AG09309 (cell line): ENCODE measurements at places on chromosomes 4 and X.

- no peak for DNase-seq
Observed at GRCh38 chr4:182895791-182896292, 21.3 kb downstream of the DCTD start.

DNA sequence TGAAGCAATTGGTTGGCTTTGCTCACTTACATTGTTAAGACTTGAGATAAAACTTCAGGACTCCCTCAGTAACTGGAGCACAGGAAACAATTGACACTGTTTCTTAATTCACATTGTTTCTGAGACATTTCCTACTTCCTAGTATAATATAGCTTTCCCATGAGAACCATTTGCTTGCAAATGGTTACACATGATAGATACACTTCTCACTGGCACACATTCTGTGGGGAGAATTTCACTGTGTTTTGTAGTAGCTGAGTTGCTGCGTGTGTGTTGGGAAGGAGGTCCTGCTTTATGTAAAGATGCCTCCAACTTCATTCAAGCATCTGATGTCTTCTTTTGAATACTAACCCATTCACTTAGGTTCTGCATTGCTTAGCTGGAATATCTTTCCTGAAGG lies 85.3 kb upstream of the SLC4A4 start:
- DNase-seq = no peak

- no peak for DNase-seq
Observed at GRCh38 chrX:11100281-11101035, 10.7 kb upstream of the HCCS start.

- no peak for DNase-seq
Observed at GRCh38 chr4:133596459-133596858, 447.4 kb downstream of the PCDH10 start.

- DNase-seq = no peak
Observed at GRCh38 chrX:102995316-102995715, 58.2 kb downstream of the RAB40AL start.

- DNase-seq = no peak
Observed at GRCh38 chrX:120000490-120001246, 57.1 kb upstream of the NKAP start.

GRCh38 chr4:105182211-105182610 lies 35.5 kb downstream of the TET2 start:
- DNase-seq = no peak

- no peak for DNase-seq
Observed at GRCh38 chrX:40513012-40513411, 67.8 kb upstream of the ATP6AP2 start.

- no peak for DNase-seq
Observed at GRCh38 chr4:163592212-163592611, 97.7 kb downstream of the TMA16 start.

DNA sequence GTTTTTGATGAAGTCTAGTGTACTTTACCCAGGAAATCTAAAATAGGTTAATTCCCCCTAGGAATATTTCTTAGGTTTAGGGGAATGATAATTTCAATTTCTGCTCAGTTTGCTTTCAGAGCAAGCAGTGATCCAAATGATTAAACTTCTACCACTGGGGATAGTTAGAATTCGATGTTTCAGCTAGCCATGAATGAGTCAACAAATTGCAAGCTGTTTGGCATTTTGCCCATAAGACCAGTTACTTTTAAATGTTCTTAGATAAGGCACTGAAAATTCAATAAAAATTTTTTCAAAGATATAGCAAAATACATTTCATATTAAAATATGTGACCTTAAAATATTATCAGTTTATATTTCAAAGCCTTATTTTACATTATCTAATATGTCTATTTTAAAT lies 993.6 kb downstream of the ARAP2 start:
- no peak for DNase-seq

GRCh38 chr4:155017426-155017825 lies 191.0 kb upstream of the NPY2R start:
- DNase-seq = no peak

GRCh38 chr4:110514889-110515479 lies 39.0 kb downstream of the ENPEP start:
- DNase-seq = no peak

GRCh38 chr4:185738038-185738552 lies 73.9 kb downstream of the SORBS2 start:
- DNase-seq = peak; percentile 85

DNA sequence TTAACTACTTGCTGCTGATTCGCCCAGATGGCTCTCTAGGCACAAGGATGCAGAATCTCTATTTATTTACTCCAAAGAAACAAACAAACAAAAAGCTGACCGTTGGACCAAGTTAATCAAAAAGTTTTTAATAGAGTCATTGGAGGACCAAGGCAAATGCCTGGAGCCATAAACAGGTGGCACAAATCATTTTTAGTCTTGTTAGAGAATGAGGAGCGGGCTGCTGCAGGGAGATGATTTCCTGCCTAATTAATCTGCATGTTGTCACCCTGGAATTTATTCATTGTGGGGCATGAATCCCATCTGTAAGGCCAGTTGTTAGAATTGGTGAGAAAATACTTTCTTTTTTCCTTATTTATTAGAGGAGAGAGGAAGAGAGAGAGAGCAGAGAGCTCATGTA lies 147.4 kb upstream of the GATB start:
- DNase-seq = no peak

DNA sequence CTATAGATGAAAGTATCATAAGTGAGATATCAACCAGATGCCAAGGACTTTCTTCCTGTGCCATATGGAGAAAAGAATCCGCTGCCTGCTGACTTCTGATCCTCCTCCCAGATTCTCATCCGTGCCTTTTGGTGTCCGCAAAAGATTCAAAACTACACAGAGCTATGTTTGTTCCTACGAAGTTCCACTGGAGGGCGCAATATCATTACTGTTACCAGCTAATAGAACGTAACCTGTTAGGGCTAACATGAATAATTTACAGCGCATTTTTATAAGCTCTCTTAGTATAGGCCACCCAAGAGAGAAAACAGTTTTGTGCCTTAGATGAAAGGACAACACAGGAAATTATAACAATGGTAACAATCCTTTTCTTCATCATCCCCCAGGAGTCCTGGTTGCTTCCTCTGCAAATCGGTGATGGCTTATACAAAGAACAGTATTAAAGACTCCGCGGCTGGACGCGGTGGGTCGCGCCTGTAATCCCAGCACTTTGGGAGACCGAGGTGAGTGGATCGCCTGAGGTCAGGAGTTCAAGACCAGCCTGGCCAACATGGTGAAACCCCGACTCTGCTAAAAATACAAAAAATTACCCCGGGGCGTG lies 22.8 kb upstream of the CENPVL3 start:
- peak; percentile 3 for DNase-seq

DNA sequence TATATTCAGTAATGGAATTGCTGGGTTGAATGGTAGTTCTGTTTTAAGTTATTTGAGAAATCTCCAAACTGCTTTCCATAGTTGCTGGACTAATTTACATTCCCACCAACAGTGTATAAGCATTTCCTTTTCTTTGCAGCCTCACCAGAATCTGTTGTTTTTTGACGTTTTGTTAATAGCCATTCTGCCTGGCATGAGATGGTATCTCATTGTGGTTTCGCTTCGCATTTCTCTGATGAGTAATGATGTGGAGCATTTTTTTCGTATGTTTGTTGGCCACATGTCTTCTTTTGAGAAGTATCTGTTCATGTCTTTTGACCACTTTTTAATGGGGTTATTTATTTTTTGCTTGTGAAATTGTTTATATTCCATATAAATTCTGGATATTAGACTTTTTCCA lies 13.6 kb upstream of the MAGED4B start:
- no peak for DNase-seq

GRCh38 chr4:6782846-6783110 lies 251 bp downstream of the KIAA0232 start:
- no peak for DNase-seq

DNA sequence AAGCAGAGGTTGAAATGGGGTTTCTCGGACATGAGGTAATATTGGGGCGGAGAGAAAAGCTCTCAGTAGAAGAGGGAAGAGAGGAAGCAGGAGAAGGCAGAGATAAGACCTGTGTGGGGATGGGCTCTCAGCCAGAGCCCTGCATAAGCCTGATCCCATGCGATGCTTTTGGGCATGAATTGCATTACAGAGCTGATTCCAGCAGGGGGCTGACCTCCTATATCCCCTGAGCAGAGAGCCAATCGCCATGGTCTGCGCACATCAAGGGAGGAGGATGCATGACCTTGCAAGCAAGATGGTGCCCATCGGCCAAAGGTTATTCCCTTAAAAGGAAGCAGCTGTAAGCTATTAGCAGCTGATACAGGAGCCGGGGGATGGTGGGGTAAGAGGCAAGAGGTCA lies 7.6 kb downstream of the ANOS1 start:
- no peak for DNase-seq

DNA sequence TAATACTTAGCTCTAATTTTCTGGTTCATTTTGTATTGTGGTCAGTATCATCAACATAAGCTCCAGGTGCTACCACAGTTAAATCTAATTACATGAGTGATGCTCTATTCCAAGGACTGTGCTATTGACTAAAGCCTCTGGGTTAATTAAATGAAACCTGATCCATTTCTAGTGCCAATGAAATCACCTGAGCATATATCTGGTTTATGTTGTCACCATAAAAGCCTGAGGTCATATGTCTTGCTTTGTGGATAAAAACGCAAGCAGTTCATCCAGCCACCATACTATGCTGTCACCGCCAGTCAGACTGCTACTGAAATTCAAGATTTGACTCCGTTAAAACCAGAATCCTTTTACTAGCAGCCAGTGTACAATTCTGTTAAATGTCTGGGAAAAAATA lies 64.2 kb upstream of the ZNF518B start:
- DNase-seq = no peak

DNA sequence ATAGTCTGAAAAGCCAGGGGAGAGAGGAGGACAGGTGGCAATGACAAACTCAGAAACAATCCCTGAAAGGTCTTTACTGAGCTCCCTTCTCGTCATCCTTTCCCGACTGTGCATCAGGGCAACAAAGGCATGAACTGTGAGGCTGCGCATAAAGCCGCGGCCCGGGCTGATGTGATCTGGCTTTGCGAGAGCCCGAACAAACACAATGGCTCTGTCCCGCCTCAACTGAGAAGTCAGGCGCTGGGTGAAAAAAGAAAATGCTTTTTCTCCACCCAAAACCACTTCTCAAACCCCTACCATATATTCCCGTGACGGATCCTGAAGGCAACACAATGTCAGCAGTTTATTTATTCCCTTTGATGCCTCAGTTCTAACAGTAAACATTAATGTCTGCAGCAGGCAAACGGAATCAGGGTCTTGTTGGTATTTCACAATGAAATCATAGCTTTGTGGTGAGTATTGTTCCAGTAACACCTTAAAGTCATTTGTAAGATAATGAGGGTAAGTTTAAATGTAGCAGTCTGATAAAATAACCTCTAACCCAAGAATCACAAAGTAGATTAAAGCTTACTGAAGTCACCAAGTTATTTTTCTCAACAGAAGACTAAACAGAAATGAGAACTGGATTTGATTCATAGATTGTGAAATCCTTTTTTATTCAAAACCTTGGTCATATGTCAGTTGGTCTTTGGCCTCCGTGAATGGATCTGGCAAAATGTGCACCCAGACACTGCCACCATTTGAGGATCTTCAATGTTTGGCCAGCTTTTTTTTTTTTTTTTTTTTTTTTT lies 67.4 kb downstream of the APBB2 start:
- no peak for DNase-seq

- DNase-seq = no peak
Observed at GRCh38 chr4:22877486-22878052, 184.8 kb downstream of the GBA3 start.

DNA sequence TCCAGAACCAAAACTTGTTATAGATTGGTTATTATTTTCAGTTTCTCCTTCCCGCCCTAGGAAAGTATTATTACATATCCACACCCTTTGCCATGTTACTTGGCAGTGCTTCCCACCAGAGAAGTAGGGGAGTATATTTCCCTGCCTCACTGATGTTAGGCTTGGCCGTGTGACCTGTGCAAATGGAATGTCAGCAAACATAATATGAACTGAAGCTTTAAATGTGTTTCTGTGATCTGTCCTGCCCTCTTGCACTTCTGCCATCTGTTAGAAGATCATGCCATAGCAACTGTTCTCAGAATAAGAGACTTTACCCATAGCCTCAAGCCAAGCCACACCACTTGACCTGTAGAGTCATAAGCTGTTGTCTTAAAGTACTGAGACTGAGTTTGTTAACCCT lies 36.7 kb upstream of the NEUROG2 start:
- DNase-seq = peak; percentile 20

DNA sequence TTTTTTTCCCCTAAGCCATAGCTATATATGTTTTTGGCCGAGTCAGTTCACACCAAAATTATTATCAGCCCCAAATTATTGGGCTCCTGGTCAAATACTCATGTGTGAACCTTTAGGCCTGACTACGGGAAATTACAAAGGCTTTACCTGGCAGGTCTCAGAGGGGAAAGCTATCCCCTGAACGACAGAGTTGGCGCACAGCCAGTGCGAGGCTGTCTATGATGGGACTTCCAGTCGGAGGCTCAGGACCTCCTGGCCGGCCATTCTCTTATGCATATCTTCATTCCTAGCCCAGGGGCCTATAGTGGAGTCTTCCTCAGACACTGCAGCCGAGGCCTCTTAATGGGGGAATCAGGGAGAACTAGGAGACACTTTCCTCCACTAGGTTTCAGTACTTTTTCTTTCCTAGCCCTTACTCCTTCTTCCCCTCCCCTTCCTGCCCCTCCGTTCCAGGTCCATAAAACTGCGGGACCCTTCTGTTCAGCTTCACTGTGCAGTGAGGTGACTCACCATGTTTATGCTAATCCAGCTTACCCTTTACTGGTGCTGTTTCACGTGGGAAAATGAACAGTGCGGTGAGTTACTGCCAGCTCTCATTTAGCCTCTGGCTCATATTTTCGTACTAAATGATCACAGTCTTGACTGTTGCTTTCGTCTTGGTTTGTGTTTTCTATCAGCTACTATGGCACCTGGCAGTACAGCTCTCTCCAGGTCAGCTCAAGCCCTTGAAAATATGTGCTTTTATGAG lies 533.9 kb downstream of the FSTL5 start:
- peak; percentile 16 for DNase-seq

DNA sequence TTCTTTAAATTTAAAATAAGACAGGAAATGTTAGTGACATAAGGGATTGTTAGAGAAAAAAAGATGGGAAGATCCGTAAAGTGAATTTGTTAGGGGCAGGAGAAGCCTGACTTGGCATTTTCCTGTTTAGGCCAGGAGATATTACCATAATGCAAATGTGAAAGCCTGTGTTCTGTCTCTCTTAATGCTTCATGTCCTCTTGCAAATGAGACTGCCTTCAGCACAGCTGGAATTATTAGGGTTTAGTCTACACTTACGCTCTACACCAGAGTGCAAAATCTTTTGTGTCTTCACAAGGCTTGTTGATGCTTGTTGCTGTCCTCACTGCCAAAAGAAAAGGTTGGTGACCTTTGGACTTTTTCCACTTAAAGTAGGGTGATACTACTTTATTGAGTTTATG lies 56.8 kb downstream of the JADE1 start:
- DNase-seq = no peak
